ENCODE measurements at places on chromosomes 3 and 15.

DNA sequence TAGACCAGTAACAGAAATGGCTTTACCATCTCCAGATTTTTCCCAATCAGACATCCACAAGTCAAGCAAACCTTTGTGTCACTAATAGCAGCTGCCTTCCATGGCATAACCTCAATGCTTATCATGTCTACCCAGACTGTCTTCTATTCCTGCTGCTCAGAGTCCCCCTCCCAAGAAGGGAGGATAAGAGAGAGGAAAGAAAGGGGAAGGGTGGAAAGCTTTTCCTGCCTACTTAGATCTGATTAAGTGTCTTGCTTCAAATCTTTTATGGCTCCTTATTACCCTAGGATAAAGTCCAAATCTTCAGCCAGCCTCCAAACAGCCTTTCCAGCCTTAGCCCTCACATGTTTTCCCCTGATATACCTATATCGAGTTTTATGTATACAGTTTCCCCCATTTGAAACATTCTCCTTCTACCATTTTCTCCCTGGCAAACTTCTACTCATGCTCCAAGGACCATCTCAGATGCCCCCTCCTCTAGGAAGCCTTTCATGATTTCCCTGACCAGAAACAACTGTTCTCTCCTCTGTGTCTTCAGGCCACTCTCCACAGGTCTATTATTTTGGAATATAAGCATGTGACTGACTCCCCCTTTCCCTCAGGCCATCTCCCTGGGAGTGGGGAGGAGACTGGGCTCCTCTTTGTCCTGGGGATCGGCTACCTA is 7.9 kb upstream of the SSUH2 start:
- no peak for DNase-seq

- DNase-seq, result no peak
Measured at GRCh38 chr3:99834211-99834957, 16.7 kb downstream of the CMSS1 start.

- no peak for DNase-seq
Measured at GRCh38 chr3:48747015-48747615, 30.1 kb upstream of the IP6K2 start.

- DNase-seq, result no peak
Measured at GRCh38 chr15:62465173-62465572, 300.1 kb upstream of the C2CD4B start.

- DNase-seq, result no peak
Measured at GRCh38 chr15:95194746-95195145, 963.4 kb downstream of the MCTP2 start.

- no peak for DNase-seq
Measured at GRCh38 chr3:192409201-192409837, 318.0 kb downstream of the FGF12 start.

DNA sequence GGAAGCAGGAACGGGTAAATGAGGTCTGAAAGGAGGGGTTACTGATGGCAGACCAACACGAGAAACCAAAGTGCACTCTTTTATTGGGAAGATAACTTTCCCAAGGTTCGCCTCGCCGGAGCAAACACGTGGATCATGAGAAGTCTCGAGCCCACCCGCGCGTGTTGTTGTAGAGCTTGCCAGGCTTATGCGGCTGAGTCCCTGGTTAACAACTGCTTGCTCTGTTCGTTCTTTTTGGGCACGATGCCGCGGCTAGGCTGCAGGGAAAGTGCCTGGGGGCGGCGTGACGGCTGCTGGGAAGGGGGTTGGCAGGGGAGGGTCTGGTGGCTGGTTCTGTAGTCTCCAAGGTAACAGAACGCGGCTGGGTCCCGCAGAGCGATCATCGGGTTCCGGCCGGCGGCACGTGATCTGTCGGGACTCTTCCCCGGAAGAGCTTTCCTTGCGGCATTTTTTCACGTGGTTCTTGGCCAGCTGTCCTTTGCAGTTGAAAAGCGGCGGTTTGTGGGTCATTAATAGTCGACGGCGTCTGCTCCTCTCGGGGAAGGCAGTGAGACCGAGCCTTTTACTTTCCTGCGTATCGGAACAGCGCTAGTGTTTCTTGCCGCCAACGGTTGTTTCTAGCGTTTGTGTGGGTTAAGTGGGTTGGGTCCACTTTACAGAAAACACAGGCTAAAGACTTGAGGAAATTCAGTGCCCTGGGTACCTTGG is 1.5 kb downstream of the MGA start:
- DNase-seq, result peak; percentile 75

- peak; percentile 2 for DNase-seq
Measured at GRCh38 chr3:97793420-97794019, 28.3 kb upstream of the CRYBG3 start.

DNA sequence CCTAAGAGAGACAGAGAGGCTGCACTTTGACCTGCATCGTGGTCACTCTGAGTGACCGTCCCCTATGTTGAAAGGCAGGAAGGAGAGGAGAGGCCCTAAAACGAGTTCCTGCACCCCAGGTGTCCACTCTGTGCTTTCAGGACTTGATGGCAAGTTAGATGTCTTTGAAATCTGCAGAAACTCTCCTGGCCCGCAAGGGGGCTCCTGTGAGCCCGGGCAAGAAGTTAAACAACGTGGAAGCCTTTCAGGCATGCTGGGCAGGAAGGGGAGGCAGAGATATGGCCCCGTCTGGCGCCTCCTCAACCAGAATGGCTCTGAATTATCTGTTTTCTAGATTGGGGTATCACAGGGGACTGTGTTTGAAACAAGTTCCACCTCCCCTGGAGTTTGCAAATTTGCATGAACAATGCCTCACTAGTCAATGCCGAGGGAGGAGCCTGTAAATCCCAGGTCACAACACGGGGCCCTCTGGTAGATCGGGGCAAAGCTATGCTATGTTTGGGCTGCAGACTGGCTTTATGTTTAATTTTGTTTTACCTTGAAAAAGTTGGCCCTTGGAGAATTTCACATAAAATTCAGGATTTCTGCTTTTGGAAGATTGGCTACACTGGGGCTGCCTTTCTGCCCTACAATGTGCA is 9.8 kb downstream of the CTXND1 start:
- DNase-seq, result peak; percentile 25

DNA sequence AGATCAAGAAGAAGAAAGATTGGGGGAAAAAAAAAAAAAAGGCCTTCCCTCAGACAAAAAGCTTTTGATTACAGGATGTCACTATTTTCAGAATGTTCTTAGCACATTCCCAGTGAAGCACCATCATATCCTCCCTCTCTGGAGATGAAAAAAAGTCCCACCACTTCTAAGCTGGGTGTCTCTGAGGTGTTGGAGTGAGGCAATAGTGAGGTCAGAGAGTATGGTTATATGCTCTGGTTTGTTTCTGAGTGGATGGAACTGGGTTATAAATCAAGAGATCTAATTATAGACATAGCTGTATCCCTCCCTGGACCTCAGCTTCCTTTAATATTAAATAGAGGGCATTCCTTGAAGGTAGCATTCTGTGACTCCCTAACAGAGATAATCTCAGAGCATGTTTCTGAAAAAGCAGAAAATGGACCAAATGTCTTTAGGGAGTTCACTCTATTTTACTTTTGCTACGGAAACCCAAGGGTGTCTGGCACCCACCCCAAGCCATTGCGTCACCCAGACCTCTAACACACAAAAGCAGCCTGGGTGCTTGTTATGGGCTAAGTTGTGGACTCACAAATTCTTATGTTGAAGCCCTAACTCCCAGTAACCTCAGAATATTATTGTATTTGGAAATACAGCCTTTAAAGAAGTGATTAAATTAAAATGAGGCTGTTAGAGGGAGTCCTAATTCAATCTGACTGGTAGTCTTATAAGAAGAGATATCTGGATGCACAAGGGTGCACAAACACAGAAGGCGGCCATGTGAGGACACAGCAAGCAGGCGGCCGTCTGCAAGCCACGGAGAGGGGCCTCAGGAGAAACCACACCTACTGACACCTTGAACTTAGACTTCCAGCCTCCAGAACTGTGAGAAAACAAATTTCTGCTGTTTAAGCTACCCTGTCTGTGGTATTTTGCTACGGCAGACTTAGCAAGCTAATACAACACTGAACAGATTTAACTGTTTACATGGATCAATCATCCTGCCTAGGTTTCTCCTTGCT is 81.5 kb downstream of the MB21D2 start:
- DNase-seq, result no peak

GRCh38 chr3:185728630-185729336 is 96.1 kb downstream of the IGF2BP2 start:
- no peak for DNase-seq

DNA sequence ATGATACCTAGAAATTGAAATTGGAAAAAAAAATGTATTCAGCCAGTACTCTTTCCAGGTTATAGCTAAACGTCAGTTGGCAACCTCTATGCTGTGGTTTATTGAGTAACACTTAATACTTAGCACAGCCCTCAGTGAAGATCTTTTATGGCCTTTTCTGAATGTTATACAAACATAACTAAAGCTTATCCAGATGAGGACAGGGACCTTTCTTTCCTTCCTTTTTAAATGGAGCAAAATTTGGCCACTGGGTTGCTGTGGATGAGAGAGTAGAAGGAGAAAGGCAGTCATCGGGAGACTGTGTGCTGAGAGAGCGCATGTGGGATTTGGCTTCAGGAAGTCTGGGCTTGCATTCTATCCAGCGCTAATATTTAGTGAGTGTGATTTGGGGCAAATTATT is 36.1 kb downstream of the IGF1R start:
- DNase-seq, result no peak

GRCh38 chr3:47008851-47009224 is 29.4 kb downstream of the NBEAL2 start:
- no peak for DNase-seq

DNA sequence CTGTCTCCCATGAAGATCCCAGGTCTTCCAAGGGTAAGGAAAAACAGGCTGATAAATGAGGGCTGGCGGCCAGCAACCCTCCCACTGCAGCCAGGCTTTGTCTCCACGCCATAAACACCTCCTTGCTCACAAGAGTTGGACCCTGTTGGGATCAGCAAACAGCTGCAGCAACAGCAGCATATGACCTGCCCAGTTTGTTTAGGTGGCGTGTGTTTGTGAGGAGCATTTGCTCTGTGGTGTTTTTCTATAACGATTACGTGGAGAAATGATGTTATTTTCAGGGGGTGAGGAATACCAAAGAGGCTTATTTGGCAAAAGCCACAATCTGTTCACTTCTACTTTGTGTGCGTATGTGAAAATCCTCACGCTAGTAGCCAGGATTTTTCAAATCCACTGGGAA is 58.5 kb downstream of the RFTN1 start:
- no peak for DNase-seq

GRCh38 chr15:19973718-19974117 is 567.9 kb downstream of the GOLGA6L6 start:
- DNase-seq, result peak; percentile 19

- DNase-seq, result no peak
Measured at GRCh38 chr15:100867433-100867832, 12.2 kb upstream of the ALDH1A3 start.

DNA sequence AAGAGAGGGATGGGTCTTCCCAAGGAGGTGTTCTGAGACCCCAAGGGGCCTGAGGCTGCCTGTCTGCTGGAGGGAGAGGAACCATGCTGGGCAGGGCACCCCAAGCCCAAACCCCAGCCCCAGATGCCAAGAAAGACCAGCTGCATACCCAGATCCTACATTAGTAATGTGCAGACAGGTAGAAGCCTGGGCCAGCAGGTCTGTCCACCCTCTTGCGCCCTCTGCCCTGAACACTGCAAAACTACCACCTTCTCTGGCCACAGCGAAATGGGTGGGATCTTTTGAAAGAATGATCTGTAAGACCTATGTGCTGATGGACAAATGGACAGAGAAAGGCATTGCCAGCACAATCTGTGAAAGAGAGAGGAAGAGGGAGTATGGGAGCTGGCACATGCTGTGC is 283.2 kb downstream of the EPHB1 start:
- DNase-seq, result no peak

DNA sequence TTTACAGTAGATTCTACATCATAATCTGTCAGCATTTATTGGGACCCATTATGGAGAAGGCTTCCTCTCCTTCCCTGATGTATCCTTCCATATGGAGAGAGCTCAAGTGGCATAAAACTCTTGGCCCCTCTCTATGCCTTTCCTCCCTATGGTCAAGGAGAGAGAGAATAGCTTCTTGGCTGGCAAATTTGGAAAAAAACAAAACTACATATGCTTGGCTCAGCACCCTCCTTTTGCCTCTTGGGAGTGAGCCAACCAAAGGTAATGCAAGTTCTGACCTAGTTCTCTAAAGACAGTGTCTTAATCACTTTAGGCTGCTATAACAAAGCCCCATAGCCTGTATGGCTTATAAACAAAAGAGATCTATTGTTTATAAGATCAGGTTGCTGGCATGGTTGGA is 37.5 kb downstream of the C3orf70 start:
- no peak for DNase-seq

- no peak for DNase-seq
Measured at GRCh38 chr3:25593001-25593400, 71.7 kb downstream of the TOP2B start.

GRCh38 chr3:46574243-46574646 is 8.1 kb upstream of the LRRC2 start:
- DNase-seq, result no peak

GRCh38 chr3:7266551-7266950 is 405.6 kb downstream of the GRM7 start:
- DNase-seq, result no peak

Measured in activated CD8-positive, alpha-beta T cell treated with anti-CD3 and anti-CD28 coated beads for 36 hours (primary cell).